ENCODE measurements at places on chromosomes 16 and 17.

DNA sequence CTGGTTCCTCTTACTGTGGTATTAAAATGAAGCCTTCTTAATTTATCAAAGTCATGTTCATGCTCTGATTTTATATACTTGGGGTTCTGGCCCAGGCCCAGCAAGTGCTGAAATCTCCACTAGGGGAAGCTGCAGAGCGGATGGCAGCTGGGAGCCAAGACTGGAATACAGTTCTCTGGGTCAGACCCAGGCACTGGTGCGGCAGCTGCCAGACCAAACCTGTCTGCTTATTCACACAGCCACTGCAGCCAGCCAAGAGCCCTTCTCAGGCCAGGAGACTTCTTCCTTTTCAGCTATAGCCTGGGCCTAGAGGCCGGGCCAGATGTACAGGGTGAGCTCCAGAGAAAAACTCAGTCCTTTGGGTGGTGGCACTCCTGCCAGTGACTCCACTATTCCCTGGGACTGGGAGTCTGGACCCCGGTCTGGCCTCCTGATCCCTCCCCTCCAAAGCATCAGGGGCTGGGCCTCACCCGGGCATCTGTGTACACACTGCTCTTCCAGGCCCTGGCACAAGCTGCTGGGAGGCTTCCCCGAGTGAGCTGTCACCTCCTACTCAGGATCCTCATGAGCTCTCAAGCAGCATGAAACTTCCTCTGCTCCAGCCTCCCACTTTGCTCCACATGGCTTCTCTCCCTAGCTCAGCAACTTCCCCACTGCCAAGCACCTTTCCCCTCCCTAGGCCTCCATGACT, 24.4 kb downstream of the ATP6V0D1 start:
- DNase-seq, result no peak

GRCh38 chr17:67574658-67575293, 143.0 kb upstream of the NOL11 start:
- DNase-seq, result no peak

DNA sequence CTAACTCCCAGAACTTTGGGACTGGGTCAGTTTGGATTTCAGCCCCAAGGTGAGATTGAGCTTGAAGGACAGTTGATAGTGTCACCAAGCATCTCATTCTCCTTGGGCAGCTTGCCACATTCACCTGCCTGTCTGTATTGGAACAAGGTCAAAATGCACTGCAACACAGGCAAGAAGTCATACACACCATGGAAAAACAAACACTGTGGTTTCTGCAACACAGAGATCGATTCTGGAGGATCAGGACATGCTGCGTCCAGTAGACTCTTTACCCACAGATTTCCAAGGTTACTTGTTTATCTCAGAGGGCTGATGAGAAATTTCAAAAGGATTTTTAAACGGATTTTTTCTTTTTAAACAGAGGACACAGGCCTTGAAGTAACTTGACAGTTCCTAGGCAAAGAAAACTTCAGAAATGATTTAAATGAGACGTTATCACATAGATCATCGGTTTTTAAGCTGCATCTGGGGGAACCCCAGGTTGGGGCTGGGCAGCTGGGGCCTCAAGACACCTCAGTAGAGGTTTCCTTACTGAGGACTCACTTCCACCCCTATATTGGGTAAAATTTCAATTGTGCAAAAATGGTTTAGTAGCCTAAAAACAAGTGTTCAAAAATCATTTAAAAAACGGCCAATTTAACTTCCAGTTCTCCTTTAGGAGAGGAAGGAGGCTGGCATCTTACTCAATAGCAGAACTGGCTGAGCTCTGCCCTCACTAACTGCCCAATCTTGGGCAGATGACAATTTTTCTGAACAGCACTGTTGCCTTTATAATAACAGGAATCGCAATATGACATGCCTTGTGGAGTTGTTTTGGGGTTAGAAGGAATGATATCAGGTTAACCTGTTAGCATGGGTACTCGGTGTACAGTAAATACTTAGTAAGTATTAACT, 299.3 kb downstream of the XYLT1 start:
- DNase-seq, result no peak

GRCh38 chr17:3528880-3529511, 28.6 kb downstream of the TRPV3 start:
- no peak for DNase-seq

DNA sequence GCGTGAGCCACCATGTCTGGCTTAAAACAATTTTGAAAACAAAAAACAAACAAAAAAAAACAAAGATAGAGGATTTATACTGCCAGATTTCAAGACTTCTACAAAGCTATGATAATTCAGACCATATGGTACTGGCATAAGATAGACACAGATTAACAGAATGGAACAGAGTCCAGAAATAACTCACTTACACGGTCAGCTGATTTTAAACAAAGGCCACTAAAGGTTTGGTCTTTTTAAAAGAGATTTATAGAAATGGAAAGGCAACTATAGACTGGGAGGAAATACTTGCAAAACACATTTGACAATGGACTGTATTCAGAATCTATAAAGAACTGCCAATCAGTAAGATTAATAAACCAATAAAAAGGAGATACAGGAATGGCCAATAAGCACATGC, 48.6 kb upstream of the MNT start:
- no peak for DNase-seq

GRCh38 chr16:69888005-69888590, 63.0 kb upstream of the CLEC18A start:
- no peak for DNase-seq

Measured in SW 1271 (cell line).